ENCODE measurements at places on chromosomes 2 and 18. TPM values are rescaled to one million over a fixed set of nuclear protein-coding genes. Genes with fewer than 3 reads are reported as not detected.

Gene IL1RL2
- total RNA-seq: 12.1 TPM

Gene PXDN
- 7.0 TPM for total RNA-seq

GRCh38 chr2:26283606-26284005, 38.9 kb downstream of the HADHB start:
- no peak for DNase-seq

GRCh38 chr2:171909266-171909665, 13.0 kb upstream of the HAT1 start:
- no peak for DNase-seq

Gene HSBP1L1
- total RNA-seq: 44.0 TPM

GRCh38 chr2:148742373-148742772, 97.8 kb downstream of the EPC2 start:
- no peak for DNase-seq

DNA sequence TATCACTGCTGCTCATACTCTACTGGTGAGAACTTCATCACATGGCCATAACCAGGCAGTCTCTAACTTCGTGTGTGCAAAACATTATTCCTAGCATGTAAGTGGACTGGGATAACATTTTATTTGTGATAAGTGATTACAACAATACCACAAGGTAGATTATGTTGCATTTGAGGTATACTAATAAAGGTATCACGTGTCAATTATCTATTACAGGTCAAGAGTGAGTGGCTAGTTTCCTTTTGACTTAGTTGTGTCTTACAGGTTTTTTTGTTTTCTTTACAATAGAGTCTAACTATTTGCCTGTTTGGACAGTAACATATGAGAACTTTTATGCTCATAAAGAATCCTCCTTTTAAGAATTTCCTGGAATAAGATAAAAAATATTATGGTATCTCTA, 67.2 kb upstream of the DSC1 start:
- no peak for DNase-seq

Gene MRPL30
- total RNA-seq: 26.7 TPM

Gene GATA6
- 2.1 TPM for total RNA-seq

Gene ABCG5
- not detected for total RNA-seq

DNA sequence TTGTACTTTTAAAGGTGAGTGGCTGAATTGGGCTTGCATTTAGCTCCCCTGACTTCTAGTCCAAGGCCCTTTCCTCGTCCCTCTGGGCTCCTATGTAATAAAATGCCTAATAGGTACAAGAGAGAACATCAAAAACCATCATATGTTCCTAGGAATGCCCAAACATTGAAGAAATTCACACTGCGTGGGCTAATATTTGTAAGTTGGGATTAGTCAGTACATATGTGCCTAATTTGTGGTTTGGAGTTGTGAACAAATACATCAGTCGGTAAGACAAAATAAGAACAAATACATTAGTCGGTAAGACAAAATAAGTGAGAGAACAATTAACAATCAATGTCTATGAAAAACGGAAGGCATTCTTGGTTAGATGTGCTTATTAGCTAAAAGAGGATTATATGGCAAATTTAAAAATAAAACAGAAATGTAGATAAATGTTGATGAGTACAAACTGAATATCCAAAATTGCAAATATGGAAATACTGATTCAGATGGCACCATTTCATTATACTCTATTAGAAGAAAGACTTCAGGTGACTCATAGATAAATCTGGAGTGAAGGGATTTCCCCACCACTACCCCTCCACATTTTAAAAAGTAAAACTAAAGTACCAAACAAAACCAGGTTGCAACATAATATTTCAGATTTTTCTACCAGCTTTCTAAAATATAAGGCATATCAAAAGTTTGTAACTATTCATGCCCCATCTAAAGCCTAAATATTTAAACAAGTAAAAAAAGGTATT, 325.4 kb downstream of the ZEB2 start:
- no peak for DNase-seq

DNA sequence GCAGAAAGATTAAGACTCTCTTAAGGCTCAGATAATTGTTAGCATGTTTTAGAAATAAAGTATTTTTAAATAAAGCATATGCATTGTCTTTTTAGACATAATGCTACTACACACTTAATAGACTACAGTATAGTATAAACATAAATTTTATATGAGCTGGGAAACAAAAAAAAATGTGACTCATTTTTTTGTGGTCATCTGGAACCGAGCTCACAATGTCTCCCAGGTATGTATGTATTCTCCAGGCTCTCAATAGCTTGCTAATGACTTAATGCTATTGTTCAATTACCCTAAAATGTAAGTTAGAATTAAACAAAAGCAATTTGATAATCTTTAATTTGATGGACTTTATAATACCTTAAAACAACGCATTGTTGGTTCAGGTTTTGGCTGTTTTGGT, 167.2 kb downstream of the NUP35 start:
- DNase-seq: no peak
